Activated CD8-positive, alpha-beta memory T cell treated with anti-CD3 and anti-CD28 coated beads for 1 hour (primary cell): ENCODE measurements at places on chromosomes 4 and X.
A peak's percentile ranks its signal among the peaks of the same experiment; 100 is the strongest.

DNA sequence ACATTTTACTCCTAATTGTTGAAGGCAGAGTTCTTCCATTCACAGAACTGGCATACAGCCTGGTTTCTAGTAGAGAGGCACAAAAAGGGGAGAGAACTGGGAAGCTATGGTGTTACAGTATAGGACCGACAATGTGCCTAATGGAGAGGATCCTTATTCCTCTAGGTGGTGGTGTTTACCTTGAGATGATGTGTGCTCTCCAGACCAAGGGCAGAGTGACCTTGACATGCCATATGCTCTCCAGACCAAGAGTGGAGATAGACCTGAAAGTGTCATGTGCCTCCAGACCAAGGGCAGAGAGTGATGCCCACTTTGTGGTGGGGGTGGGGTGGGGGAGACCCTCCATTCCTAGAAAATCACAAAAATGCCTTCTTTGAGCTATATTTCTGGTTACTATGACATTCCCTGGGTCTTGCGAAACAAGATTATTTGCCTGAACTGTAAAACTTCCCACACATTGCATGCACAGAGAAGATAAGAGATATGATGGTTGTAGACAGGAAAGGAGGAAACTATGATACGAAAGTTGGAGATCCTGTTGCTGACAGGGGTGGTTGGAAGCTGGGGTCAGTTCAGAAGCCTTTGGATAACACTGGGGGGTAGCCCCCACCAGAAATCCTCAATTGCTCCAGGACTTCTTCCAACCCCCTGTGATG lies 119.7 kb downstream of the TEX13C start:
- no peak for DNase-seq

GRCh38 chr4:113222471-113222870 lies 173.0 kb downstream of the ANK2 start:
- DNase-seq, result no peak

DNA sequence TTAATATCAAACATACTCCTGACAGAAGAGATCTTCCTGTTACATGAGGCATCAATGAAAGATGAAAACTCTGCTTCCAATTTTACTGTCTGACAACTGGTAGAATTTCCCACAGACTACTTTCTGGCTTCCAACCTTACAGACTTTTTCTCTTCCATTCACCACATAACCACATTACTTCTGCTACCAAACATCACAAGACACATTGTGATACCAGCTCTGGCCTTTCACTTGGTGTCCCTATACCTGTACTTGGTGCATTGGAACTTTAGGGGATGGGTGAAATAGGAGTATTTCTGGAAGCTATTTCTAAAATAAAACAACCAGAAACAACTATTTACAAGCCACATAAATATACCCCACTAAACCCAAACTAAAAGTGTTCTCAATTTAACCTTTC lies 20.5 kb downstream of the AMTN start:
- no peak for DNase-seq

DNA sequence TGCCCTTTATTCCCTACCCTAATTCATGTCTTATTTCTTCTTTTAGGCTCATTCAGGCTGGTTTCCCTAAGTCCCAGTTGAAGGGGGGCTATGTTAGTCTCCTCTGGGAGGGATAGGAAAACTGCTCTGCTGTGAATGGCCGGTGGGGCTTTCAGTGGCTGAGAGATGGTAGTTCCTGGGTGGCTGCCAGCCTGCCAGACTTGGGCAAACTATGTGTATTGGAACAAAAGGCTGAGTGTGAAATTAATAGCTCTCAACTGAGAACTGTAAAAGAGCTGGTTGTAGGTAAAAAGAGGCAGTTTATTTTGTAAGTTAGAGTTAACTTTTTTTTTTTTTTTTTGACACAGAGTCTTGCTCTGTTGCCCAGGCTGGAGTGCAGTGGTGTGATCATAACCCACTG lies 28.8 kb downstream of the ARHGAP10 start:
- no peak for DNase-seq

GRCh38 chr4:27414887-27415731 lies 554.5 kb downstream of the STIM2 start:
- no peak for DNase-seq

DNA sequence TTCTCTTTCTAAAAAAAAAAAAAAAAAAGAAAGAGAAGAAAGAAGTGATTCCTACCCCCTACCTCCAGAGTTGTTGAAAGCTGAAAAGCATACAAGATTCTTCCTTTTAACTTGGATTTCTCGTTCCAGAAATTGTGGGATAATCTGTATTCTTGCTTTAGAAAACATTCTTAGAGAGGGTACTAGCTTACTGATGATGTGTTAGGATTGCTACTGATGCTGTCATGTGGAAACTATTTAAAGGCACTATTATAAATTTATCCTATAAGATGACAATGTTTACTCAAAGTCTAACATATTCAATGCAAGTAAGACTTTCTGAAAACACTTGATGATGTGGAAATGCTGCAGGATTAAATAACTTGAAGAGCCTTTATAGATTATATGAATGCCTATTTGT lies 204.0 kb upstream of the PUDP start:
- DNase-seq, result no peak

- no peak for DNase-seq
Measured at GRCh38 chrX:1531096-1531890, 5.7 kb downstream of the P2RY8 start.

- DNase-seq, result no peak
Measured at GRCh38 chr4:112422644-112423043, 93.3 kb downstream of the NEUROG2 start.

- DNase-seq, result no peak
Measured at GRCh38 chrX:134749706-134750445, 91.6 kb upstream of the PLAC1 start.

- DNase-seq, result no peak
Measured at GRCh38 chr4:83329521-83330110, 5.0 kb downstream of the HPSE start.

DNA sequence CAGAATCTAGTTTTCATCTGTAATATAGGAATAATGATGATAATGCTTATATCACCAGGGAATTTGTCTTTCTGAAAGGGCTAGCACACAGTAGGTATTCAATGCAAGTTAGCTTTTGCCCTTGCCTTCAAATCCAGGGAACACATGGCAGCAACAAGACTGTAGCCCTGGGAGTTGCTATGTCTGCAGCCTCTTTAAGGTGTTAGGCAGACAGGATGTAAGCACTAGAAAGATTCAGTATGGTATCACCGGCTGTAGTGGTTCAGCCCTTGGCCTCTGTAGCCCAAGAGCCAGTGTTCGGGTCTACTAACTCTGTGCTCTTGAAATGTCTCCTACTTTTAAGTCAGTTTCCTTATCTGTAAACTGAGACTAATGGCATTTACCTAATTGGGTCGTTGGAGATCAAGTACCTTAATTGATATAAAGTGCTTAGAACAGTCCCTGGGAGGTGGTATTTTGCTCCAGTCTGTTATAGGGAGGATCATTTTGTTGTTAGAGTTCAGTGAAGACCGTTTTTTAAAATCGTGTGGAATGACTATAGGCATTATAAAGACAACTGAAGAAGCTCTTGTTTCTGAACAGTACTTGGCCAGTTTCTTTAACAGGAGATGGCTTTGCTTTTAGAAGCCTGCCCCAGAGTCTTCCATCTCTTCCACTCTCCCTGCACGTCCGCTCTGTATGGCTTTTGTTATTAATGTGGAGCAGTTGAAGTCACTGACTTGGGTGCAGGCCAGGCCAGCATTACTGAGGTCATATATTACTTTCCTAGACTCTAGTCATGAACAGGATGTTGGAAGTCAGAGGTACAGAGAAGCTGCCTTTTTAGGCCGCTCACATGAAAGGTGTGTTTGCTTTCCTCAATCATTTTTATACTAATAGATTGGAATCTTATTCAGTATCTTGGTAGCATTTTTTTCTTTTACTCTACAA lies 44.8 kb downstream of the GAB1 start:
- no peak for DNase-seq

DNA sequence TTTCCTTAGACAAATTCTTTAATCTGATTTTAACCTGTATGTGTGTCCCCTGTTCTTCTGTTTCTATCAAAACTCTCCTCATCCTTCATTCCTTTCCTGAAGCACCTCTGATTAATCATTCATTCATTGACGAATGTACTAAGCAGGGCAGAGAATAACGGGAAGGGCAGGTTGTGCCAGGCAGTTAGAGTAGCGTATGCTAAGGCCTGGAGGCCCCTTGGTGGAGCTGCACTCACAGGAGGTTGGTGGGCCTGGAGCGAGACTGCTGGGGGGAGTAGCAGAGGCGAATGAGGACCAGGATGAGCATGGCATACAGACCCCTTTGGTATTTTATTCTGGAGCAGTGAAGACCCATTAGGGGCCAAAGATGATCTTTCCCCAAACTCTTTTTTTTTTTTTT lies 22.5 kb downstream of the PTTG2 start:
- DNase-seq, result no peak

GRCh38 chr4:26496207-26496783 lies 6.0 kb upstream of the CCKAR start:
- DNase-seq, result no peak

DNA sequence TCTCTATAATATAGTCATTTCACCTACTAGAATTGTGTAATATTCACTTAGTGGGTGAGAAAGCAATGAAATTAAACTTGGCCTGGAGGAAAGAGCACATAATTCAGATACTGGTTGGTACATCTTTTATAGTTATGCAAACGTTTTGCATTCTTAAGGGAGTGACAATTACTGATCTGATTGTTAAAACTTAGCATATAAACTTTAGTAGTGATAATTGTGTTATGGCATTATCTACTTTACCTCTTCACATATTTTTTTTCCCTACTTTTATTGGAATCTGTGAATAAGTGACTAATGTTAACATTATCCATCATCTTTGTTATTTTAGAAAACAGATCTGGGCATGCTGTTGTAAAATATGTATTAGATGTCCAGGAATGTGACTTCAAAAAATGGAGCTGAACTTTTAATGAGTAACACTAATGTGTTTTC lies 217.4 kb upstream of the GIMD1 start:
- DNase-seq, result no peak

- no peak for DNase-seq
Measured at GRCh38 chr4:99447079-99447478, 11.9 kb upstream of the ADH7 start.

- peak; percentile 11 for DNase-seq
Measured at GRCh38 chr4:82201805-82202641, 171.8 kb downstream of the HNRNPD start.

DNA sequence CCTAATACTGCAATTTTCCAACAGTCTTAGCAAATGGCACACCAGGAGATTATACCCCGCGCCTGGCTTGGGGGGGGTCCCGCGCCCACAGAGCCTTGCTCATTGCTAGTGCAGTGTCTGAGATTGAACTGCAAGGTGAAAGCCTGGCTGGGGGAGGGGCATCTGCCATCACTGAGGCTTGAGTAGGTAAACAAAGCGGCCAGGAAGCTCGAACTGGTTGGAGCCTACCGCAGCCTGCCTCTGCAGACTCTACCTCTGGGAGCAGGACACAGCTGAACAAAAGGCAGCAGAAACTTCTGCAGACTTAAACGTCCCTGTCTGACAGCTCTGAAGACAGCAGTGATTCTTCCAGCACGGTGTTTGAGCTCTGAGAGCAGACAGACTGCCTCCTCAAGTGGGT lies 172.8 kb upstream of the NAP1L5 start:
- DNase-seq, result no peak

- DNase-seq, result no peak
Measured at GRCh38 chr4:112214390-112215264, 17.0 kb upstream of the AP1AR start.

- no peak for DNase-seq
Measured at GRCh38 chrX:72539822-72540221, 32.8 kb downstream of the HDAC8 start.

DNA sequence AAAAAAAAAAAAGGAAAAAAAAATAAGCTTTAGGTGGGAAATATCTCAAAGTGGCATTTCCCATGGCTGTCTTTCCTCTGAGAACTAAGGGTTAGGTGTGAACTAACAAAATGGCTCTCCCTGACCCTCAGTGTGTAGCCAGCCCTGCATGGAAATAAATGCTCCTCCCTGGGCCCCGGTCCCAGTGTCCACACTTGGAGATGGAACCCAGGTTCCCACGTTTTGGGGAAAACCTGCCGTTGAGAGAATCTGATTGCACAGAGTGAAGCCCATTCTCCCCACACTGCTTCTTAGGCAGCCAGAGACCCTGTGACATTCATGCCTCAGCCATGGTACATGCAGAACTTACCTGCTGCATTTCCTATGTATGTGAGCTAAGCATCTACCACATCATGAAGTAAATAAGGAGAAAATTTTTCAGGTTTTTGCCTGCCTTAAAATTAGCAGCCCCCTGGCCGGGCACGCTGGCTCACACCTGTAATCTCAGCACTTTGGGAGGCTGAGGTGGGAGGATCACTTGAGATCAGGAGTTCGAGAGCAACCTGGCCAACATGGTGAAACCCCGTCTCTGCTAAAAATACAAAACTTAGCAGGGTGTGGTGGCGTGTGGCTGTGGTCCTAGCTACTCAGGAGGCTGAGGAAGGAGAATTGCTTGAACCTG lies 34.5 kb downstream of the HTT-AS start:
- DNase-seq, result no peak

GRCh38 chr4:40305328-40306170 lies 29.6 kb upstream of the CHRNA9 start:
- no peak for DNase-seq

- DNase-seq, result no peak
Measured at GRCh38 chrX:9050331-9050730, 16.4 kb upstream of the FAM9B start.

DNA sequence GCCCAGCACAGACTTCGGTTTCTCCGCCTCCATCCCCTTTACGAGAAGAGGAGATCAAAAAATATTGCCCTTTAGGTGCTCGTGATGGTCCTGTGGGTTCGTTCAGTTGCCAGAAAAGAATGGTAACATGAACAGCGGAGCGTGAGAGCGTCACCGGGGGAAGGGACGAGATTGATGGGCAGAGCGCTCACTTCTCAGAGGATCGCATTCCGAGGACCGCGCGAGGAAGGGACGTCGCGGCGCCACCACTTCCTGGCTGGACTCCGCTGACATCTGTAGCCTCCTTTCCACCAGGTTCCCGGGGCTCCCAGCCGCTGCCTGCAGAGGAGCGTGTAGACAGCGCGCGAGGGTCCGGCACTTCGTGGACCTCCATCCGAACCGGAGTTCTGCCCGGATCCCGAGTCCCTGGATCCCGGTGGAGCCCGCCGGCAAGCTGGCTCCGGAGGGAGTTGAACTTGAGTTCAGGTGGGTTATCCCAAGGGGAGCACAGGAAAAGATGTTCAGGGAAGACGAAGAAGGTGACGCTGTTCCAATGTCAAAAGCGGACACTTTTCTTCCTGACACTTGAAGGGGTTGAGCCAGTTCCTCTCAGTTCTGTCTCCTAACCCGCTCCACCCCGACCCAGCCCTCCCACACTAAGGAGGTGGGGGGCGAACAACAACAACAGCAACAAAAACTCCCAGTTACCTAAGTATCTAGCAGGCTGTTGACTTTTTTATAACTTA lies 484 bp downstream of the GALNTL6 start:
- no peak for DNase-seq
